ENCODE measurements at places on chromosomes 16 and 17. TPM values are rescaled to one million over a fixed set of nuclear protein-coding genes. Genes with fewer than 3 reads are reported as not detected.

GRCh38 chr16:7731141-7731540, 398.5 kb downstream of the RBFOX1 start:
- DNase-seq = no peak

The KIF18B gene
- 7.8 TPM for total RNA-seq

The ANKRD40CL gene
- total RNA-seq = not detected

DNA sequence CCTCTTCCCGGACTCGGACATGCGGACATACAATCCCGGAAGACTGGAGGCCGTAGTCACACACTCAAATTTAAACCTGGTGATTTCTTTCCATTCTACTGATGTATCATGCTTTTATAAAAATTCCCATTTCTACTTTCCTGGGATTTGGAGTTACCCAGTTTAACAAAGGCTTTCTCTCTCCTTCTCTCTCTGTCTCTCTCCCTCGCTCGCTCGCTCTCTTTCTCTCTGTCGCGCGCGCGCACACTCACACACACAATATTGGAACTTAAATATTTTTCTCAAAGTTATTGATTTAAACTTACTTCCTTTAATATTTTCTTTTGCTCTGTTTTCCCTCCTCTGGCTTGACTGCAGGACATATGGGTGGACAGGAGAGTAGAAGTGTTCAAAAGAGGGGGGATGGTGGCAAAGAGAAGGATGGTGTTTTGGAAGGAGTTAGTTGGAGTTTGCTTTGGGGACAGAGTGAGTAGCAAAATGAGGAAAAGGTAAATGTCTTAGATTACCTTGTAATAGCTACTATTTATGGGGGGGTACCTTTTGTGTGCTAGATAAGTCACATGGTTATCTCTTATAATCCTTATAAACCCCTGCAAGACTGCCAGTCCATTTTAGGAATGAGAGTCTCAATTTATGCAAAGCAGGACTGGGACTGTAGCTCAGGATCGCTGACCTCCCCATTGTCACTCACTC, 878 bp upstream of the TRIM25 start:
- DNase-seq = peak; percentile 31

GRCh38 chr17:60704170-60704569, 26.5 kb downstream of the BCAS3 start:
- no peak for DNase-seq

DNA sequence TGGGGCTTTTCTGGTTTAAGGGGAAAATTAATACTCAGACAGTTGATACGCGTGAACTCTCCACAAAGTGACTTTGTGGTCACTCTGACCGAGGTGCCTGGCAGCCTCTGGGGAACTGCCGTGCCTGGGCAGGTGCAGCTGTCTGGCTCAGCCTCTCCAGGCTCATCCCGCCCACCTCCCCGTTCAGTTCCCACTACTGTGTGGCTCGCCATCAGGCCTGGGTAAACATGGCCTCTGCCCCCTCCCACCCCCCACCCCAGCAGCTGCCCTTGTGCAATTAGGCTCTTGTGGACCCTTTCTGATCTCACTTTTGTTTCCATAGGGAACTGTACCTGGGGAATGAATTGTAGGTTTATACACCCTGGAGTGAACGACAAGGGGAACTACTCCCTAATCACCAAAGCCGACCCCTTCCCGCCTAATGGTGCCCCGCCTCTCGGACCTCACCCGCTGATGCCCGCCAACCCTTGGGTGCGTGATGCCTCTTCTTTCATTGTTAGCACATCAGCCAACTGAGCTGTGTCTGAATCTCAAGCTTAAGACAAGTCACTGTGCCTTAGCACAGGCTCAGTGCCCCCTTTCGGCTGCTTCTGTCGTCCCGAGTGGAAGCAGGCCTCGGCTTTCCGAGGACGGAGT, 27.8 kb downstream of the ZC3H18 start:
- no peak for DNase-seq

DNA sequence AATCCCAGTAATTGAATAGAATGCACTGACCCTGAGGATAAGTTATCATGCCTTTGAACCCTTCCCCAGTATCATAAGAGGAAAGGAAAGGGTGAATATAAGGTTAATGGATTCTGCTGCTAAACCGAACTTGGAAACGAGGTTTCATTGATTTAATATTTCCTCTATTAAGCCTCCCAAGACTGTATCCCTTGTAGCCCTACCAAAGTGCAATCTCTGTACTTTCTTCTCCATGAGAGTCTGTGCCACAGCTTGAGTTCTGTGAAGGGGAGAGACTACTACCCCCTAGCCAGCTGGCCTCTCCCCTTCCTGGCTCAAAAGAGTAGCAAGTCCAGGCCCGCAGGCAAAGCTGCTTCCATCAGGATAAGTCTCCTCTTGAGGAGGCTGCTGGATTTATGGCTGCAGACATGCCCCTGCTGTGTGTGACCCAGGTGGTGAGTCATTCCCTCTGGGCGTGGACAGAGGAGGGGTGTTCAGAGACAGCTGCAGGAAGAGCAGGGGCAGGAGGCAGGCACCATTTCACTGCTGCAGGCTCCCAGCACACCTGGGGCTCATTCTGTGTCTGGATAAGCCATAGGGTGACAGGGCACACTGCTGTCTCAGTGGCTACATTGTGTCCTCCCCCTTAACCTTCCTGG, 58.4 kb downstream of the TOM1L2 start:
- DNase-seq = peak; percentile 75

DNA sequence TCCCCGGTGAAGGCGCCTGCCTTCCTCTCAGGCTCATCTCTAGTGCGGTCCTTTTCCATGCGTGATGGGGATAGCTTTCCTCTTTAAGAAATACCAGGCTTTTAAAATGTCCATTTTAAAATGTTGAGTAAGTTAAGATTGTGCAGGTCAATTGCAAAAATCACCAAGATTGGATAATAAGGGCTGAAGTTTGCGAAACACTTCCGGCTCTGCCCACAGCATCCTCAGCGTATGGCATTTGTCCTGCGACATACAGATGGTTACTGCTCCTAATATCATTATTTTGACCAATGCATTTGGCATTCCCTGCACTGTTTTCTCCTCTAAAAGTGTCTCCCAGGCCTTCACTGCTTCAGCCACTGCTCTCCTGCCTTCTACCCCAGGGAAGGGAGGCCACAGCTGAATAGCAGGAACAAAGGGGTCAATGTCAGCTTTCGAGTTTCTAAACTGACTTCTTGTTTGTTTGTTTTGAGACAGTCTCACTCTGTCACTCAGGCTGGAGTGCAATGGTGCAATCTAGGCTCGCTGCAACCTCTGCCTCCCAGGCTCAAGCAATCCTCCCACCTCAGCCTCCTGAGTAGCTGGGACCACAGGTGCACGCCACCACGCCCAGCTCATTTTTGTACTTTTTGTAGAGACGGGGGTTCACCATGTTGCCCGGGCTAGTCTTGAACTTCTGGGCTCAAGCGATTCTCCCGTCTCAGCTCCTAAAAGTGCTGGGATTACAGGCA, 91.9 kb downstream of the CRISPLD2 start:
- no peak for DNase-seq

GRCh38 chr17:34168989-34169388, 86.1 kb upstream of the CCL2 start:
- DNase-seq = no peak

DNA sequence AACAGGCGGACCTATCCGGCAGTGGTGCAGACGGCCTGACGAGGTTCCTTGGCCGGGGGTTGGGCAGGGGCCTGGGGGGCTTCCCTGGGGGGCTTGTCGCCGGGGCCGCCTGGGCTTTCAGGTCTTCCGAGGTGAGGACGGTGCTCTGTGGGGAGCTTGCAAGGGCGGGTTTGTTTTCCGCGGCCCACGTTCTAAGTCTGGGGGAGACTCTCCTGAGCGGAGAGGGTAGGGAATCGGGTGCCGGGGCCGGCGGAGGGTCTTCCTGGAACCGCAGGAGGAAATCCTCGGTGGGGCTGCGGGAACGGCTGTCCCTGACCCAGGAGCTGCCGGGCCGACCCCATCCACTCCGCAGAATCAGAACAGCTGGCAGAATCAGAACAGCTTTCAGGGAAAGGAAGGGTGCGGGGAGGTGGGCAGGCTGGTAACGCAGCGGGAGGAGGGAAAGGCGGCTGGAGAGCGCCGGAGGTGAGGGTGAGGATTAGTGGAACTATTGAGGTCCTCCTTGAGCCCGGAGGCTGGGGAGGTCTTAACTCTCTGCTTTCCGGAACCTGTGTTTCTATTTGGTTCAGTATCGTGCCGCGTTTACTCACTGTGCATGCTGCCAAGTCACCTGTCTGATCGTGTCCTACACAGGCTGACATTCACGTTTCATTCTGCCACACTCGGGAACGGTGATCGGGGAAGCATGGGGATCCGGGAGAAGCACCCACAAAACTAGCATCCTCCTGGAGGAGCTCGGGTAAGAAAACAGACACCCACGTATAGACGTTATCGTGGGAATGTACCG, 28.9 kb downstream of the CPSF4L start:
- peak; percentile 66 for DNase-seq

- no peak for DNase-seq
Measured at GRCh38 chr16:27259710-27260109, 8.9 kb downstream of the NSMCE1 start.

DNA sequence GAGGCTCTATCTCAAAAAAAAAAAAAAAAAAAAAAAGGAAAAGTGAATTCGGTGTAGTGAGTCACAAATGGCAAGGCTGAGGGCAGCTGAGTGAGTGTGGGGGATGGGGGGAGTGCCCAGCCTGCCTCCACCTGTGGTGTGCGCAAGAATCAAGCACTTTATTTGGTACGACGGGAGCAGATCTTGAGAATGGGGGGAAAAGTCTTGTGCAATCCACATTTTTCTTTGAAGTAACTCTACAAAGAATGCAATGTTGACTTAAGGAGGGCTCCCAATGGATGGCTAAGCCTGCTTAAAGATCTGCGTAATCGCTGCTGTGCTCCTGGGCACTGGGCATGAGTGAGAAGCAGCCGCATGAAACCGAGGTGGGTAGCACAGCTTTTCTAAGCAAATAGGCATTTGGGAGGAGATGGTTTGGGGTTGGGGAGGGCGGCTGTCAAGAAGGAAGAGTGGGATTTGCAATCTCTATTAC, 28.2 kb downstream of the ATP2C2 start:
- DNase-seq = no peak

GRCh38 chr17:40820228-40820838, 2.1 kb downstream of the KRT10 start:
- DNase-seq = no peak

- no peak for DNase-seq
Measured at GRCh38 chr17:28524476-28525424, 18.6 kb downstream of the FOXN1 start.

The TIMP2 gene
- total RNA-seq = 122 TPM

DNA sequence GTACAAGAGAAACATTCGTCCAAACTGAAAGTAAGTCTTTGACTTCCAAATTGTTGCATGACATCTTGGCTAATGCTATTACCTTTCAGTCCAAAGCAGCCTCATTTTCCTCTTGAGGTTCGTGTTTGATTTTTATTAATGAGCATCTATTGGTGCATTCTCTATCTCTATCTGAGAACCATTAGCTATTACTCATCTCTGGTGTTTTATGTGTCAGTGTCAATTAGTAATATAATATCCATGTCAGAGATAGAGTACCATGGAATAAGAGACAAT, 388.1 kb upstream of the GOT2 start:
- no peak for DNase-seq

GRCh38 chr17:34318474-34318873, 761 bp upstream of the CCL8 start:
- no peak for DNase-seq

The MPO gene
- not detected for total RNA-seq

Data from SJSA1 (cell line).